Lower leg skin (tissue), 4 donors: ENCODE measurements at places on chromosomes 3 and 15. TPM values are rescaled to one million over a fixed set of nuclear protein-coding genes. Genes with fewer than 3 reads are reported as not detected.

DNA sequence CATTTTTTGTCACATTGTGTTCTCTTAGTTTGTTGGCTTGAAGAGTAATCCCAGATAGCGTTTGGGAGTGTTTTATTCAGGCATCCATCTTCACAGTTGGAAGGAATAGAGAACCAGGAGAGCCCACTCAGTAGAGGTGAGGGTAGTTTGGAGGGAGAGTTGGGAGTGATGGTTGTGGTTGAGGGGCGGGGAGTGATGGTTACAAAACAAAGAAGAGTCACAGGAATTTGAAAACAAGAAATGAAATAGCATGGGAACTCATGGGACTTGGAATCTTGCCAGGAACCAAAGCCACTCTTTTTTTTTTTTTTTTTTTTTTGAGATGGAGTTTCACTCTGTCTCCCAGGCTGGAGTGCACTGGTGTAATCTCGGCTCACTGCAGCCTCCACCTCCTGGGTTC lies 36.3 kb downstream of the DUT start:
- no peak for DNase-seq

GRCh38 chr15:65344214-65344913 lies 33.4 kb downstream of the IGDCC3 start:
- no peak for DNase-seq

- no peak for DNase-seq
Measured at GRCh38 chr3:132623646-132624045, 26.6 kb downstream of the ACKR4 start.

- peak; percentile 31 for DNase-seq
Measured at GRCh38 chr3:64150623-64151207, 74.6 kb downstream of the PRICKLE2 start.

IQCF5 gene
- total RNA-seq, result not detected

BOC gene
- total RNA-seq, result 72.9 TPM

PAQR5 gene
- 16.4 TPM for total RNA-seq

DNA sequence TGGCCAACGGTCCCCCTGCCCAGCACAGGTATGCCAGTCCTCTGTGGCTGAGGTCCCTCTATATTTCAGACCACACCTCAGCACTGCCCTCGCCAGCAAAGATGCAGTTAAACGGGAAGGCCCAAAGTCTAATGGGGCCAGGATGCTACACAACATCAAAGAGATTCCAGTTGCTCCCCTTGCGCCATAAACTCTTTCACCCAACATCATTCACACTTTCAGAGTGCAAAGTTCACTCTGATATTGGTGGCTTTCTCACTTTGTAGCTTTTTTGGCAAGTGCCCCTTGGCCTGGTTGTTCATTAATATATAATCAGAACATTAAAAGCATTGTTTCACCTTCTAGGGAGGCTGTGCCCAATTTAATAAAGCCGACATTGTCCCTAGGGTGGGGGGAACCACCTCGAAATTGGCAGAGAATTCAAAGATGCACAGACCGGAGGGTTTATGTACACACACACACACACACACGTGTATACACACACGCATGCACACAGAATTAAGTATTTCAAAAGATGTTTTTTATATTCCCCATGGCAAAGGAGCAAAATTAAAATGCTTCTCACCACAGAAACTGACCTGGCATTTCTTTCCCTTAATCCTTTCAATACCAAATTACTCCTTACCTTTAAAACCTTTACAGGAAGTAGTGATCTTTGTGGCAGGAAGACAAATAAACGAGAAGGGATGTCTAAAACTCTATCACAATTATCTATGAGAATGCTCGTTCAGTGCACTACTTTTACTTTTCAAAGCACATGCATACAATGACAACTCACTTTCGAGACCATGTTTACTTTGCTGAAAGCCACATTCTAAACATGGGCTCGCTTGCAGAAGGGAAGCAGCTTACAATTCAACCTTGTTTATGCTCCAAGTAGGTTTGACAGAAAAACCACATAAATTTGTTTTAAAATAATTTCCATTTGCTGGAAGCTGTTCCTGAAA lies 19.5 kb downstream of the LRIG1 start:
- no peak for DNase-seq

- no peak for DNase-seq
Measured at GRCh38 chr3:177358977-177359592, 161.8 kb upstream of the TBL1XR1 start.

CSPG4 gene
- total RNA-seq, result 11.2 TPM

GRCh38 chr3:185630182-185630622 lies 44.1 kb downstream of the SENP2 start:
- DNase-seq, result no peak

DNA sequence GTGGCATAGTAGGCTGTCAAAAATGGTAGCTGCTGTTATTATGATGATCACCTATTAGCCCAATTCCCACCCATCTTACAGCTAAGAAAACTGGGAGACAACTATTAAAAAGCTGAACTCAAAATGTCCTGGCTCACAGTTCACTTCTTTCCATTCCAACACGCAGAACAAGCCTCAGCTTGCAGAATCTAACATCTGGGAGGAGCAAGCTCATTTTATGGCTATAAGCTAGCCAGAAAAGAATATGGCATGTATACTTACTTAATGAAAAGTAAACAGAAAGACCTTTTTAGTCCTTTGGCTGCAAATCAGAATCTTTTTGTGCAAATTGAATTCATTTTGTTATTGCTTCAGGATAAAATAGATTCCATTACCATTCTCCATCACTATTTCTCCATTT lies 34.8 kb upstream of the CFAP20DC start:
- DNase-seq, result no peak

DNA sequence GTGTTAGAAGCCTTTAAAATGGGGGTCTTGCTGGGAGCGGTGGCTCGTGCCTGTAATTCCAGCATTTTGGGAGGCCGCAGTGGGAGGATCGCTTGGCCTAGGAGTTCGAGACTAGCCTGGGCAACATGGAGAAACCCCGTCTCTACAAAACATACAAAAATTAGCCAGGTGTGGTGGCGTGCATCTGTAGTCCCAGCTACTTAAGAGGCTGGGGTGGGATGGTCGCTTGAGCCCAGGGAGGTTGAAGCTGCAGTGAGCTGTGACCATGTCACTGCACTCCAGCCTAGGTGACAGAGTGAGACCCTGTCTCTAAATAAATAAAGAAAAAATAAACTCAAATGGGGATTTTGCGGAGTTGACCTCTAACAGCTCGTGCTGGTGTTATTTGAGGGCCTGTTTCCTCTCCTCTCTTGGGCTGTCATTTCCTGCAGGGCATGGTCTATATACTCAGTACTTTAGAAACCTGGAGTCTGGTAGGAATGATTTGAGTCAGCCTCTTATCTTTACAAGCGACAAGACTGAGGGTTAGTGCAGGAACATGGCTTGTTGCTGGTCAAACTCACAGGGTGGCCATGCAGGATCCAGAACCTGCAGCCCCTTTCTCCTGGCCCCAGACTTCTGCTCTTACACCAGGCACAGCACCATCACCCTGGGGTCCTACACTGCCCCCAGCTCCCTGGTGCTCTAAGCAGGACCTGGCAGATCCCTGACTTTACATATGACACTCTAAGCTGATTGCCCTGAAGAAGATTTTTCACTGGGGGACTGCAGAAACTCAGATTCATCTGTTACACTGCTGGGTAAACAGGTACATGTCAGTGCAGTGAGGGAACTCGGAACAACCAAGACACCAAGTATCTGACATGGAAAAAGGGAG lies 15.1 kb downstream of the EHD4 start:
- DNase-seq, result no peak

- DNase-seq, result no peak
Measured at GRCh38 chr15:61796056-61796455, 264.2 kb downstream of the VPS13C start.

- no peak for DNase-seq
Measured at GRCh38 chr15:83249030-83249343, 35.5 kb downstream of the BNC1 start.

- no peak for DNase-seq
Measured at GRCh38 chr3:88713233-88713691, 394.2 kb upstream of the EPHA3 start.

GRCh38 chr3:157059661-157060060 lies 100.3 kb downstream of the CCNL1 start:
- no peak for DNase-seq

- no peak for DNase-seq
Measured at GRCh38 chr3:187700249-187700648, 2.1 kb downstream of the RTP2 start.

DNA sequence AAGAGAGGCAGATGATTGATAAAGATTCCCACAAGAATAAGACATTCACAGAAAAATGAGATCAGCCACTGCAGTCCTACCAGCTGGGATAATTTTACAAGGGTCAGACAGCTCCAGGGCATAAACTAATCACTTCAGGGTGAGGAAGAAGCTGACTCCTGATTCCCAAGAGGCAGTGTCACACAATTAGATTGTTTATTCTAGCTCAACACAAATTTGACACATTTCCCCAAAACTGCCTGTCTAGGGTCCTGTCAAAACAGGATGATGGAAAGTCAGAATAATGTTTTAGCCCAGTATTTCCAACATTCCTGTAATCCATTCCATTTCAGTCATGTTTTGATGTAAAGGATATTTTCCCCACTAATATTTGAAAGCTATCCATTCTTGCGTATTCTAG lies 110.8 kb downstream of the TNIK start:
- no peak for DNase-seq

- peak; percentile 96 for DNase-seq
Measured at GRCh38 chr15:66763186-66764071, 61.4 kb downstream of the SMAD6 start.

DNA sequence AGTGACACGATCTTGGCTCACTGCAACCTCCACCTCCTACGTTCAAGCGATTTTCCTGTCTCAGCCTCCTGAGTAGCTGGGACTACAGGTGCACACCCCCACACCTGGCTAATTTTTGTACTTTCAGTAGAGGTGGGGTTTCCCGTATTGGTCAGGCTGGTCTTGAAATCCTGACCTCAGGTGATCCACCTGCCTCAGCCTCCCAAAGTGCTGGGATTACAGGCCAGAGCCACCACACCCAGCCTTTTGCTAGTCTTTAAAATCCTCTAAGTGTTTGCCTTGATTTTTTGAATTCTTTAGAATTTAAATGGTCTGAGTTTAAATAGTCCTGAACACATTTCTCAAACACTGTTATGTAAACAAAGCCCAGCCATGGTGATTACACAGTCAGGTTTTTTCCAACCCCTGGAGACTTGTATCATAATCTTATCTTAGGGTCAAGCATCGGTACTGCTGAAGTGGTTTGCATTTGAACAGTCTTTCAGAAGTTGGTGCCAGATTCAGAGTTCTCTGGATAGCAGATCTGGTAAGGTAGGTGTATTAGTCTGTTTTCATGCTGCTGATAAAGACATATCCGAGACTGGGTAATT lies 28.2 kb upstream of the PIAS1 start:
- DNase-seq, result no peak

CCR8 gene
- total RNA-seq, result not detected

- DNase-seq, result no peak
Measured at GRCh38 chr15:29611057-29611456, 211.2 kb downstream of the TJP1 start.
